ENCODE measurements at places on chromosomes 7 and 10.

DNA sequence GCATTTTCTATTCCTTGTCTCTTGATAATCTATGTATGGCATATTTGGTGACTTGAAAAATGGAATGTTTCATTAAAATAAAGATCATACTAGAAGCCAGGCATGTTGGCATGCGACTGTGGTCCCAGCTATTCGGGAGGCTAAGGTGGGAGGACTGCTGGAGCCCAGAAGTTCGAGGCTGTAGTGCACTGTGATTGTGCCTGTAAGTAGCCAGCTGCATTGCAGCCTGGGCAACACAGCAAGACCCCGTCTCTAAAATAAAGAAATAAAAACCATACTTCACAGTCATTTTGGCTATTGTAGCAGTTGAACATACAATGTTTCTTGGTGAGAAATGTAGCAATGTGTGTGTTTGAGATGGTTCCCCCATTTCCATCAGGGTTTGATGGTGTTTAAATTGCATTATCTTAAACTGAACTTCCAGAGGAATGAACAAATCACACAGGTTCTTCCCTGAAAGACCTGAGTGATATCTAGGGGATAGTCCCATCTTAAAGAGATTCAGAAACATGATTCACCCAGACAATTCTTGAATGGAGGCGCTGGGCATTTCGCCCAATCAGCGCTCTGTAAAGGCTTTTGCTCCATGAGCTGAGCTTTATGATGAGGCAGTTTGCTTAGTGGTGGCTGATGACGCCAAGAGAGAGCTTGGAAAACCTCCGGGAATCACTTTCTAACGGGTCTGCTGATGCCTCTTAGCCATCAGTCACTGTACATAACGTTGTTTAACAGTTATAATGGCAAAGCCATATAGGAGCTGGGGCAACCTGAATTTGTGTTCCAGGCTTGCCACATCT is 19.4 kb upstream of the BTBD16 start:
- DNase-seq, result no peak

DNA sequence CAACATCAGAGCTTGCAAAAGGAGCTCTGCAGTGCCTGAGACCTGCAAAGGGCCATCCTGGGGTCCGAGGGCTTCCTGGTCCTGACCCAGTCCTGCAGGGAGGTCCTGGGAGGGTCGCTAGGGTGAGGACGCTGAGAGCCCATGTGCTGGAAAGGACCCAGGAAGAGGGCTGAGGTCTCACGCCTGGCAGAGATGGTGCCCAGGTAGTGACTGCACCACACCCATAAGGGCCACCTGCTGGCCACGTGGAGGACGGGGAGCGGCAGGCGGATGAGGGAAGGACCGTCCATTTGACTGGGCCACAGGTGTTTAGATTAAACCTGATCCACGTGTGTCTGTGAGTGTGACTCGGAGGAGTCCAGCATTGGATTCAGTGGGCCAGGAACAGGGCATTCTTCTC is 392.8 kb downstream of the DNAJB6 start:
- no peak for DNase-seq

- DNase-seq, result no peak
Measured at GRCh38 chr10:131851346-131851745, 49.5 kb upstream of the PPP2R2D start.

- DNase-seq, result peak; percentile 2
Measured at GRCh38 chr10:23439452-23439960, 631 bp downstream of the OTUD1 start.

- DNase-seq, result no peak
Measured at GRCh38 chr7:124712017-124712416, 53.6 kb downstream of the GPR37 start.

GRCh38 chr10:32377458-32378259 is 30.7 kb upstream of the EPC1 start:
- no peak for DNase-seq

DNA sequence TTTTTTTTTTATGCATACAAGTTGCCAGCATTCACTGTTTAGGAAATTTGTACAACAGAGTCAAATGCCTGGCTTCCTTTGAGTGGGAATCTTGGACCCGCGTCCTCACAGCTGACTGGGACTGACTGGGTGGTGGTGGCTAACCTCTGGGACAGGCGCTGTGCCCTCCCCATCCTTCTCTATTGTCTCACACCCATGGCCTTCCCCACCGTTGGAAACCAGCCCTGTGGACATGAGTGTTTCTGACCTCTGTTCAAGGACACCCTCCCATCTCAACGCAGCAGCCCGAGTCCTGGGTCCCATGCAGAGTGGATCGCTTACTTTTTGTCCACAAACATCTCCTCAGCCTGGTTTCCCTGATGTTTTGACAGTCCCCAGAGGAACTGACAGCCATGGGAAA is 125.1 kb upstream of the PPIF start:
- no peak for DNase-seq

DNA sequence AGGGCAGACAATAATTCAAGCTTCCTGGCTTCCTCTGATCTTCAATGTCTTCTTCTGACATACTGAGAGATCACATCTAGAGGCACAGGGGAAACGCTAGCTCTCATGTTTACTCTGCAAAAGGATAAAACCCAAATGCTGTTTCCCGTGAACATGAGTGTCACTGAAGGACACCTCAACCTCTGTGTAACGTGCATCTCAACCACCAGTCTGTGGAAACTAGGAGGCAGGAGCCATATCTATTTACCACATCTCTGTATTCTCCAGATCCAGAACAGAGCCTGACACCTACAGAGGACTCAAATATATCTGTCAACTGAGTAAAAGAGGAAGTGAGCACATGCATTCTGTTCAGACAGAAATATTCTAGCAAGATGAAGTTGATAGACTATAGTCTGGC is 140.3 kb upstream of the TARP start:
- DNase-seq, result no peak

DNA sequence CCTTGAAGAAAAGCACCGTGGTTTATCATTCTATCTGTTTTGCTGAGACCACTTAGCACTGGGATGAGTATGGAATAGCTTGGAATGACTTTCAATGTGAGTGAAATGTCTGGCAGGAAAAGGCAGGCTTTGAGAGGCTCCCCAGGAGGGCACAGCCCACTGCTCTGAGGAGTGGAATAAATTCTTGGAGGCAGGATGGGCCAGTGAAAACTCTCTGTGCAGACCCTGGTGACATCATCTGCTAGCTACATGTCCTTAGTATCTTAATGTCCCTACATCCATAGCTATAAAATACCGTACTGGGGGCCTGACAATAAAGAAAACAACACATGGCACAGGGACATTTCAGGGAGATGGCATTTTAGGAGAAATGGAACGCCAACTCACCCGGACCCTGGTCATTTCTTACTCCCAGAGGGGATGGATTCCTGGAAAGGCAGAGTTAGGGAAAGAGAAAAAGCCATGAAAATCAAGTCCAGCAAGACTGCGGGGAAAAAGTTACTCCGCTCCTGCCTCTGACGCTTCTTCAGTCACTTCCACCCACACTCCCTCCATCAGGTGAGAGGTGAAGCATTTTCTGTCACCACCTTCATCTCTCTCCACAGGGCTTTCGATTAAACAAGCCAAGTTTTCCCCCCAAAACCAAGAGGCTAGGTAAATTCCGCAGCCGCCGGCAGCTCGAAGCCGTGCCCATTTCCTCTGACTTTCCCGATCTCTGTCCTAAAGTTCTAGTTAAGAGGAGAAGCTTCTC is 991 bp downstream of the ZNF239 start:
- DNase-seq, result no peak

- DNase-seq, result no peak
Measured at GRCh38 chr7:37410305-37411229, 38.1 kb downstream of the ELMO1 start.

DNA sequence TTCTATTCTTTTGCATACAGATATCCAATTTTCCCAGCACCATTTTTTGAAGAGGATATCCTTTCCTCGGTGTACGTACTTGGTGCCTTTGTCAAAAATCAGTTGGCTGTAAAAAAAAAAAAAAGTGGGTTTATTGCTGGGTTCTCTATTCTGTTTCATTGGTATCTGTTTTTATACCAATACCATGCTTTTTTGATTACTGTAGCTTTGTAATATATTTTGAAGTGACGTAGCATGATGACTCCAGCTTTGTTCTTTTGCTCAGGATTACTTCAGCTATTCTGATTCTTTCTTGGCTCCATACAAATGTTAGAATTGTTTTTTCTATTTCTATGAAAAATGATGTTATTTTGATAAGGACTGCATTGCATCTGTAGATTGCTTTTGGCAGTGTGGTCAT is 165.5 kb downstream of the MLLT10 start:
- DNase-seq, result no peak

- no peak for DNase-seq
Measured at GRCh38 chr7:70322856-70323255, 724.6 kb downstream of the AUTS2 start.

Data from stimulated activated CD8-positive, alpha-beta memory T cell treated with anti-CD3 and anti-CD28 coated beads, Interleukin-15, amount 100 ng/mL, for 48 hours (primary cell).